ENCODE measurements at places on chromosomes 2 and 18.

- DNase-seq: no peak
These were observed 131.5 kb upstream of the CTDP1 start for GRCh38 chr18:79548077-79548450.

DNA sequence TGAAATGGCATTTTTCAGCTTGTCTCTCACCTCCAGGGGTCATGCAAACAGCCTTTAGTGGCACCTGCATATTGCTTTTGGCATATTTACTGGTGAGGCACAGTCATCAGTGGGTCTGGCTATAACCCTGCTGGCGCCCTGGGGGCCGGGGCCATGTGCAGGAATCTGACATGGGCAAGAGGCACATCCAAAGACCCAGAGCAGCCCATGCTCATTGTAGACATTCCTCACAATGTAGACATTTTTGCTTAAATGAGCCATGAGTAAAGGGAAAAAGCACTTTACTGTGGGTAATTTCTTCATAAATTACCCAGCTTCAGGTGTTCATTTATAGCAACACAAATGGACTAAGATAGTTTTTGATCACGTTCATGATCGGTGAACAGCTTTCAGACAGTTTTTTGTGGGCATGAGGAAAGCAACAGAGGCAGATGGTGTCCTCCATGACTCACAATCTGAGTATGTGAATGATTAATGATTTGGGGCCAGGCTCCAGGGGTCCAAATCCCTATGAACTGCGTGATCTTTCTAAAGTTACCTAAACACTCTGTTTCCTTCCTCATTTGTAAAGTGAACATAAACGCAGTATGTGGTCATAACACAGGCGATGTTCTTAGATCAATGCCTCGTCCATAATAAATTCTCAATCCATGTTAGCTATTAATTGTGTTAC, 85.8 kb downstream of the LIPG start:
- DNase-seq: no peak

GRCh38 chr18:24039671-24040070, 25.1 kb downstream of the TTC39C start:
- no peak for DNase-seq

- no peak for DNase-seq
These were observed 482.4 kb upstream of the GCFC2 start for GRCh38 chr2:76193089-76193488.

DNA sequence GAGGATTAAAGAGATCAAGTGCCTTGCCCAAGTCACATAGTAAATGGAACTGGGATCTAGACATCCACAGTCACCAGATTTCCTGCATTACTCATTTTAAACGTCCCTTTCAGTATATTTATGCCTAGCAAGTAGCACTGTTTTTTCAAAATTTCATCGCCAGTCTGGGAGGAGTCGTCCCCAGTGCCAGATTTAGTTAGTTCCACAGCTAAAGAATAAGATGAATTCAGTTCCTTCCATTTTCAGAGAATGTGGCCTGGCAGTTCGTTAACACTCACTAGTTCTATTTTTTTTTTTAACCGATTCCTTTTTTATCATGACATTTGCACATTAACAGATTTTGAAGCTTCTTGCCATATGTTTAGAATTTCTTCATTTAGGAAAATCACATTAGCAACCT, 11.2 kb downstream of the GRP start:
- no peak for DNase-seq

GRCh38 chr2:31207790-31208189, 9.5 kb downstream of the CAPN14 start:
- no peak for DNase-seq

DNA sequence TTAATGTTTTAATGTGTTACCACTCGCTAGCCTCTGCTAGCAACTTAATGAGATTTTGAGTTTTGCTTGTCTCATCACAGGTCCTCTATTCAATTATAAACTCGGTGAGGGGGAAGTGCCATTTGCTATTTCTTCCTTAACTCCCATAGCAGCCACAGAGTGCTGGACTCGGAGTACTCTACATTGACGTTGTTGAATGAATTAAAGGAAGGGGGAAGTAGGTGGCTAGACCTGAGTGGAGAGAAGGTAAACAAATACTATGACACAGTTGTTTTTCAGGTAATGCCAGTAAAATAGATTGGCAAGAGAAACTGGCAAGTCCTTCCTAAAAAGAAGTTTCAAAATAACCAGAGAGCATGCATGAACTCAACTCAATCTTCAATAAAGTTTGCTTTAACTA, 339.3 kb downstream of the HRH4 start:
- DNase-seq: no peak

DNA sequence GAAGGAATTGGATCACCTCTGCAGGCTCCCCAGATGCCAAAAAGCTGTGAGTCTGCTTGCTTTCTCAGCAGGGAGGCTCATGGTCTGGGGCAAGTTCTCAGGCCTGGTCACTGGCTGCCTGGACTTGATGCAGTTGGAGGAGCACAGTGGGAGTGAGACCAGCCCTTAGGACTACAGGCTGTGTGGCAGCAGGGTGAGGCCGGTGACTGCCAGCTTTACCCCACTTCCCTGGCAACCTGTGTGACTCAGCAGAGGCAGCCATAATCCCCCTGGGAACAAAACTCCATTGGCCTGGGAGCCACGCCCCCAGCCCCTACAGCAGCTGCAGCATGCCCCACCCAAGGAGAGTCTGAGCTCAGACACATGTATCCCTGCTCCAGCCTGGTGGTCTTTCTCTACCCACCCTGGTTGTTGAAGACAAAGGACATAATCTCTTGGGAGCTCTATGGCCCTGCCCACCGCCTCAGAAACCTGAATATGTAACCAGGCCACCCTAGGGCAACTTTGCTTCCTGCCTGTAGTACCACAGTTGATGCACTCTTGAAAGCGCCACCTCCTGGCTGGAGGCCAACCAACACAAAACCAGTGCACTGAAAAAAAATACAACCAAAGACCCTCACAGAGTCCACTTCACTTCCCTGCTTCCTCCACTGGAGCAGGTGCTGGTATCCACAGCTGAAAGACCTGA, 106.8 kb upstream of the SPATS2L start:
- DNase-seq: no peak

DNA sequence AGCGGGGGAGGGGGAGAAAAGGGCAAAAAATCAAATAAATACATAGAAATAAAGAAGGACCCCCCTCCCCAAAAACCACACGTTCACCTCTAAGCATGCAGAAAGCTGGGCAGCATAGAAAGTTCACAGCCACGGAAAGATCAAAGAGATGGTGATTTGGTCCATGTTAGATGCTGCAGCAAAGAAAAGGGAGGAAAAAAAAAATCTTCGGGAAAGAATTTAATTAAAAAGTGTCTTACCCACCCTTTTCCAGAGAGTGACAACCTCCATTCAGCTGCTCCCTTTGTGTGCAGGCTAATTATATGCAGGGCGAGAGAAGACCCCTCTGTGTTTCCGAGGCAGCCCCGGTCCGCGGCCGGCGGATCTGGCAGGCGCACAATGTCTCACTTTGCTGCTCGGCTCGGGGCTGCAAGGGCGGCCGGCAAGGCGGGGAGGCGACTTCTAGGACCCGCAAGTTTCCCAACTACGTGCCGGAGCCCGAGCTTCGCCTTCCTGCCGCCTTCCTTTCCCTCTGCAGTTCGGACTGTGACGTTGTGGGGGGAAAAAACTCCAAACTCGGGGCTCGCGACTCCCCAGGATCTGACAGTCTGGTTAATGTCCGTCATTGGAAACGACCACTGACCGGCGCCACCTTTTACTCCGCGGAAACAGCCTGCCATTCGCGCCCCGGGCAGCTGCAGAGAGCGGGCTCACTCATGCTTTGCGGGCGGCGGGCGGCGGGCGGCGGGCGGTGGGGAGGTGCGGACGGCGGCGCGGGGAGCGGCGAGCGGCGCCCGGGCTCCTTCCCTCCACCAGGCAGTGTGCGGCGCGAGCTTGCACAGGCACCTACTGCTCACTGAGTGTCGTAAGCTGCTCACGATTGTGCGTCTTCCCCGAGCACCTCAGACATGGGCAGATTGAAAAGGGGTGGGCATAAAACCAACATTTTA, at the start of gene LRRTM1:
Gene LRRTM1 (minus strand): TSS at position 844 of the 929 bp plus-strand sequence. CDS start 933 bp downstream, outside the sequence.
- no peak for DNase-seq

DNA sequence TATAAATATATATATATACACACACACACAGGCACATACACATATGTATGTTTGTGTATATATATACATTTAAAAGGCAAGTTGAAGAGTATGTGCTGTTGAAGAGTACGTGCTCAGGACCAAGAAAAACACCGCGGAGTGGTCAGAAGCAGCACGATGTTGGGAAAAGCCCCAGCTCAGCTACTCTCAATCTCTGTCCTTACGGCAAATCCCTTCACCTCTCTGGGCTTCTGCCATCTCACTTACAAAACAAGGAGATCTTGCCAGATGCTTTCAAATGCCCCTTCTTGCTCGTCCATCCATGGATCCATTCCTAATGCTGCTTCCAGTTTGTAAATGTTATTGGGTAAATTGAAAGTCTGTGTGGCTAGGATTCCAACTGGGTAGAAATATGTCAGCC, 333.9 kb downstream of the BCL11A start:
- DNase-seq: no peak

GRCh38 chr2:212180408-212181083, 358.1 kb downstream of the ERBB4 start:
- DNase-seq: no peak

- no peak for DNase-seq
These were observed 471.0 kb upstream of the CDH2 start for GRCh38 chr18:28647961-28648360.

DNA sequence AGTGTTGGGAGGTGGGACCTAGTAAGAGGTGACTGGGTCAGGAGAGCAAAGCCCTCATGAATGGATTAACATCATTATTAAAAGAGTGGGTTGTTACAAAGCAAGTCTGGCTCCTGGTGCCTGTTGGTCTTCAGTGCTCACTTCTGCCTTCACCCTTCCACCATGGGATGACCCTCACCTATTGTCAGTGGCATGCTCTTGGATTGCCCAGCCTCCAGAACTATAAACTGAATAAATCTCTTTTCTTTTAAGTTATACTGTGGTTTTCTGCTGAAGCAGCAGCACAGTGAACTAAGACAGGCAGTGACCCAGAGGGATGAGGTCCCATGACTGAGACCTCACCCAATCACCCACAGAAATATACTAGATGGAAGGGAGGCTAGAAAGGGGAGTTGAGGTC, 57.5 kb upstream of the ATL2 start:
- DNase-seq: no peak

DNA sequence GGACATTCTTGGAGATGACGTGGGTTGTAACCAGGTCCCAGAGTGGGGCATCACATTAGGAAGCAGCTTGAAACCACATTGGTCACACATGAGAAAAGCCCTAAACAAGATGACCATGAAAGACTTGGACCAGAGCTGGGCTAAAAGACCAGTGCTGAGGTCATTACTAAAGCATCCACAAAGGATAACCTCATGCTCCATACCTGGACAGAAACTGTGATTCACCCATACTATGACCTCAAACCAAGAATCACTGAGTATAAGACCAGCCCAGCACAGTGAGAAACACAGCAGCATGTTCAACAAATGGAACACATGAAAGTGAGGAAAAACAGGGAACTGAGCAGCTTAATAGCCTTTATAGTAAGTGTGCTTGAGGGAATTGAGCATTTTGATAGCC, 635.5 kb upstream of the NETO1 start:
- no peak for DNase-seq

GRCh38 chr18:48116873-48117630, 186.6 kb upstream of the SMAD2 start:
- no peak for DNase-seq

DNA sequence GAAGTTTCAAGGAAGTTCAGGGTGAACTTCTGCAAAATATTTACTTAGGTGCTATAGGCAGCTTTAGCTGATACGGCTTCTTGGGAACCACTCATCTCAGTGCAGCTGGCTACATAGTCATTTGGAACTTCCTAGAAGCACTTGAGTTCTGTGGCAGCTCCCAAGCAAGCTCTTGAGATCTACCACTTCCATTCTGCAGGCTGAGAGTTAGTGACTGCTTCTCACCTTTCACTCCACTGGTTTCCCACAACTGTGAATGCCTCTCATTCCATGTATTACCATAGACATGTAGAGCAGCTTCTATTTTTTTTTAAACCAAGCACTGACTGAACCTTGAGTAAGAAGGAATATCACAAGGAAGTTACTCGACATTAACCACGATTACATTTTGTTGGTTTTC, 994.1 kb upstream of the ACVR2A start:
- no peak for DNase-seq

GRCh38 chr18:57837917-57838548, 34.9 kb upstream of the ATP8B1 start:
- DNase-seq: no peak

- DNase-seq: no peak
These were observed 47.1 kb downstream of the CDCA7 start for GRCh38 chr2:173401716-173402326.

DNA sequence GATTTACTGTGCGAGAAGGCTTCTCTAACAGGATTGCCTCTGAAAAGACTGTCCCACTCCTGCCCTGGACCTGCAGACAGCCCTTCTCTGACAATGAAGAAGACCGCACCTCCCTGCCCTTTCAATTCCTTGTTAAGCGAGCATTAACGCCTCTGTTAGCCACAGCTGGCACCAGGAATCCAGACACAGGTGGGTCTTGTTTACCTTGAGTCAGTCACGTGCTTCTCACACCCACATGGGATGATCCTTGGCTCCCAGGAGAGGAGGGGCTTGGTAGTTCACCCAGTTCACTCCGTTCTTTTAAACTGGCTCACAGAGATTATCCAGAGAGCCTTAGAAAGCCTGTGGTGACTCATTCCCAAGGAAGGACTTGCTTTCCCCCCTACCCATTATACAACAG, 410.5 kb upstream of the MEIS1 start:
- DNase-seq: no peak

DNA sequence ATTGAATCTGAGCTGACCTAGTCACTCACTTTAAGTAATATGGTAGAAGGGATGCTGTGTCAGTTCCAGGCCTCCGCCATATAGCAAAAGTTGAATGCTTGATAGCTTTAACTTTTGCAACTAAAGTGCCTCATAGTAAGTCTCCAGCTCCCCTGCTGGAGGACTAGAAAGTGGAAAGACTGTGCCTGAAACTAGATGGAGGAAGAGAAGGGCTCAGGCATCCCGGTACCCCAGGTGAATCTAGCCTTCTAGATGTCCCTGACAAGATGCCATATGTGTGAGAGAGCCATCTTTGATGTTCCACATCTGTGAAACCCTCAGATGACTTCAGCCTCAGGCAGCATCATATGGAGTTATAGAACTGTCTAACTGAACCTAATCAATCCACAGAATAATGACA, 21.0 kb downstream of the OTX1 start:
- no peak for DNase-seq
